Right lobe of liver (tissue), 6 donors: ENCODE measurements at places on chromosomes 16 and 17. TPM values are rescaled to one million over a fixed set of nuclear protein-coding genes. Genes with fewer than 3 reads are reported as not detected.
A peak's percentile ranks its signal among the peaks of the same experiment; 100 is the strongest.

SCRN2 gene
- 21.9 TPM for total RNA-seq

MYH2 gene
- total RNA-seq: 0.81 TPM

LRRC36 gene
- total RNA-seq: not detected

CSH2 gene
- not detected for total RNA-seq

GP1BA gene
- total RNA-seq: 0.15 TPM

IRF8 gene
- 19.6 TPM for total RNA-seq

PEMT gene
- total RNA-seq: 167 TPM

AURKB gene
- 1.5 TPM for total RNA-seq

TP53TG3 gene
- total RNA-seq: not detected

DNA sequence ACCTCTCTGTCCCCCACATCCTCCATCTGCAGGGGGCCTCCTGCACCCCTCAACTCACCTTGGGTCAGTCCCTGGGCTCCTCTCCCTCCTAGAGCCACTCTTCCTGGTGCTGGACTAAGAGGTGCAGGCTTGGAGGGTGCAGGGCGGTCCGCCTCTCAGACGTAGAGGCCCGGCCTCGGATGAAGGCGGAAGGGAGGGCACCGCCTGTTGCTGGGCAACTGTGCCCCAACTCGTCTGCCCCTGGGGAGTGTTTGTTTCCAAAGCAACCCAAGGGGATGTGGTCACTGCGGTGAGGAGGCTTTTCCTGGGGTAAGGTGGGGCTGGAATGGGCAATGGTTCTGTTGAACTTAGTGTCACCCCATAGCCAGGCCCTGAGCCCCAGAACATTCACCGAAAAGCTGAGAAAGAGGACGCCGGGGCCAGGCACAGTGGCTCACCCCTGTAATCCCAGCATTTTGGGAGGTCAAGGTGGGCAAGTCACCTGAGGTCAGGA lies at the start of gene C16orf54:
Gene C16orf54 (minus strand): TSS at position 138 of the 493 bp plus-strand sequence. CDS start 1,039 bp downstream, outside the sequence.
- H3K4me3 ChIP-seq: peak within 1 kb of the TSS; percentile 33
- no peaks in the 10 kb centered on the region for H3K36me3 ChIP-seq
- H3K4me1 ChIP-seq: no peaks in the 10 kb centered on the region

GRCh38 chr16:89368604-89369249 lies 121.6 kb downstream of the ANKRD11 start:
- no peaks in the 10 kb centered on the region for H3K27me3 ChIP-seq
- peaks cover 6% of the 10 kb centered on the region for H3K4me1 ChIP-seq
- H3K4me3 ChIP-seq: no peak overlapping the region
- peak; percentile 25 for DNase-seq
- H3K36me3 ChIP-seq: no peaks in the 10 kb centered on the region
- H3K27ac ChIP-seq: no peak overlapping the region

DNA sequence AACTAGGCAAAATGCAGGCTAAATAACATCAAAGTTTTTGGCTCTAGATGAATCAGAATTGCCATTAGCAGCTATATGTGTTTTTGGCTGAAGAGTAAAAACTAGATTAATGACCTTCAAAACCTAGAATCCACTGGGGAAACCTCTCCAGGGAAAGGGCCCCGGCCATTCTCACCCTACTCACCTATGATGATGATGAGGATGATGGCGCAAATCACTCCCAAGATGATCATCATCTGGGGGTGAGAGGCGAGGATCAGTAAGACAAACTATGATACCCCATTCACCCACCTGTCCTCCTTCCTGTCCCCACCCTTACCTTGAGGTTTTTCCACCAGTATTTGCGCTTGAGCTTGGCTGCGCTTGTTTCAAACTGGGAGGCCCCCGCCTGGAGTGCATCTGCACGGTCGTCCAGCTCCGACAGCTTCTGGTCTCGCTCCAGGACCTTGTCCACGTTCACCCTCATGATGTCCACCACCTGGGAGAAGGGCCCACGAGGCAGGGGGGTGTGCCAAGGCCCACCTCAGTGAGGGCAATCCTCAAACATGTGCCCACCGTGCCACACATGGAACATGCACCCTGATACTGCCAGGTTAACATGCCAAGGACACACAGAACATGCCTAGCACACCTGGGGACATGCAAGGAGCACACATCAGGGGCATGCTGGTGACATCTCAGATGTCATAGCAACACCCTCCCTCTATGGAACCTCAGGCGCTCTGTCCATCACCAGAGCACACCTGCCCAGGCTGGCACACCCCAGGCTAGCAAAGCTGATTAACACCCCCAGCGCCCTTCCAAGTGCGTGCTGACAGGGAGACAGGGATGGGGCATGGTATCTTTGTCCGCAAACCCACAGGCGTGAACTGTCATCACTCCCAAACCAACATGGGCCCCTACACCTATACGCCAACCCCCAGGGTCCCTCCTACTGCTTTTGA lies 1.2 kb downstream of the VAMP2 start:
- no peak for DNase-seq
- peaks cover 17% of the 10 kb centered on the region for H3K4me1 ChIP-seq
- peak overlapping the region; percentile 99 for H3K27ac ChIP-seq
- no peaks in the 10 kb centered on the region for H3K36me3 ChIP-seq
- no peaks in the 10 kb centered on the region for H3K27me3 ChIP-seq

- no peak for DNase-seq
- H3K27ac ChIP-seq: no peak overlapping the region
- no peaks in the 10 kb centered on the region for H3K4me1 ChIP-seq
- H3K27me3 ChIP-seq: no peaks in the 10 kb centered on the region
- no peak overlapping the region for H3K4me3 ChIP-seq
Observed at GRCh38 chr17:73758245-73758644, 114.0 kb upstream of the SDK2 start.

DNA sequence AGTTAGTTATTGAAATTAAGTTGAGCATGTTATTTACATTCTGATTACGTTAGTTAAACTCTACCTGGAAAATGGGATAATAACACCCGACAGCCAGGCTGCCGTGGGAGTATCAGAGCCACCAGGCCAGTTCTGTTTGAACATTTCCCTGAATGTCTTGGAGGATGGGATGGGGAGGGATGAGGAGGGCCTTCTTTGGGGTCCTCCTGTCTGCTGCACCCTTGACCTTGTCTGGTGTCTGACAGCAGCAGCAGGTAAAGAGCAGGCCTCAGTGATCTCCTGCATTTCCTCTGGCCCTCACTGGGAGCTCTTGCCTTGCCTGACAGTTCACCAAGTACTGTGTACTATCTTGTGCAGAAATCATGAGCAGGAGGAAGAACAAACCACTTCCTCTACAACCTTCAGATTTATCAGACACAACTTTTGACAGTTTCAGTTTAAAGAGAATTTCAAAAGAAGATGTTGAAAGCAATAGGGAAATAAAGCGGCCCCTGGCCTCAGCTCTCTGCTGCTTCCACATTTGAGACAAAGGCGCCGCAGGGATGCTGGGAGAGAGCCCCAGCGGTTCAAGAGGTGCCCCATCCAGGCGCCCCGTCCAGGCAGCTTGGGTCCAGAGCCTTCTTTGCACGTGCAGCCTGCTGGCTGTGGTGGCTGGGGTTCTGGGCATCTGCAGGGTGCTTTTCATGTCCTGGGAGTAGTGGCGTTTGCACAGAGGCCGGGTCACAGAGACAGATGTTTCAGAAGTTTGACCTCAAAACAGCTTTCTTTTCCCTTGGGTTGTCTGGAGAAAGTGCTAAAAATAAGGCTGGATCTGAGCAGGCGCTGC lies 25.3 kb downstream of the CMIP start:
- no peaks in the 10 kb centered on the region for H3K4me1 ChIP-seq
- H3K27me3 ChIP-seq: no peaks in the 10 kb centered on the region
- H3K27ac ChIP-seq: peak overlapping the region; percentile 17
- DNase-seq: no peak

DNA sequence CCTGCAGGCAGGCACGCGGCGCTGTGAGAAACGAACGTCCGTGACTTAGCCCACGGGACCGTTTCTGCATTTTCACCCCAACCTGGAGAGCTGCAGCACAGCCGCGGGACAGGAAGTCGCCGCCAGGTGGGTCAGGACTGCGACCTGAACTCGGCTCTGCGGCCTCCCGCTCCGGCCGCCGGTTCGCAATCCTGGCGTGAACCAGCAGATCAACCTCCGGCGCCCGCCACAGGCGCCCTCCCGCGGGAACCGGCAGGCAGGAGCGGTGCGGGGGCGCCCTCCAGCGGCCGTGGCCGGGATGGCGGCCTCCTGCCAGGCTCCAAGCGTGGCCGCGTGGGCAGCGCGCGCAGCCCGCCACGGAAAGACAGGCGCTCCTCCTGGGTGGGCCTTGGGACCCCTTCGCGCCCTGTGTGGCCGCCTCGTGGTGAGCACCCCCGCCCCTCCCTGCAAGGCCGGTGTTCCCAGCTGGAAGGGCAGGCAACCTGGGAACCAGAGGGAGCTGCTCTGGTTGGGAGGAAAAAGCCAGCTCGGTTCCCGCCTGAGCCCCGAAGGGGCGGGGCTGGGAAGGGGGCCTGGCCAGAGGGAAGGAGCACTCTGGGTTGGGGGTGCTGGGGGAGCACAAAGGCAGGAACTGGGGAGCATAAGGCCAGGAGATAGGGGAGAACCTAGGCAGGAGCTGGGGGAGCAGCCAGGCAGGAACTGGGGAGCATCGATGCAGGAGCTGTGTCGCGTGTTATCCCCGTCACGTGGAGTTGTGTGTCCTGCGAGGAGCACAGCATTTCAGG lies 28.2 kb downstream of the ACTG1 start:
- peak overlapping the region; percentile 7 for H3K4me3 ChIP-seq
- H3K4me1 ChIP-seq: peaks cover 14% of the 10 kb centered on the region
- DNase-seq: peak; percentile 90
- H3K36me3 ChIP-seq: no peaks in the 10 kb centered on the region
- no peak overlapping the region for H3K27ac ChIP-seq

- H3K4me1 ChIP-seq: peaks cover 3% of the 10 kb centered on the region
- no peaks in the 10 kb centered on the region for H3K36me3 ChIP-seq
- no peak overlapping the region for H3K4me3 ChIP-seq
- no peaks in the 10 kb centered on the region for H3K27me3 ChIP-seq
- H3K27ac ChIP-seq: no peak overlapping the region
Observed at GRCh38 chr16:66976746-66977145, 11.6 kb upstream of the CES4A start.

DNA sequence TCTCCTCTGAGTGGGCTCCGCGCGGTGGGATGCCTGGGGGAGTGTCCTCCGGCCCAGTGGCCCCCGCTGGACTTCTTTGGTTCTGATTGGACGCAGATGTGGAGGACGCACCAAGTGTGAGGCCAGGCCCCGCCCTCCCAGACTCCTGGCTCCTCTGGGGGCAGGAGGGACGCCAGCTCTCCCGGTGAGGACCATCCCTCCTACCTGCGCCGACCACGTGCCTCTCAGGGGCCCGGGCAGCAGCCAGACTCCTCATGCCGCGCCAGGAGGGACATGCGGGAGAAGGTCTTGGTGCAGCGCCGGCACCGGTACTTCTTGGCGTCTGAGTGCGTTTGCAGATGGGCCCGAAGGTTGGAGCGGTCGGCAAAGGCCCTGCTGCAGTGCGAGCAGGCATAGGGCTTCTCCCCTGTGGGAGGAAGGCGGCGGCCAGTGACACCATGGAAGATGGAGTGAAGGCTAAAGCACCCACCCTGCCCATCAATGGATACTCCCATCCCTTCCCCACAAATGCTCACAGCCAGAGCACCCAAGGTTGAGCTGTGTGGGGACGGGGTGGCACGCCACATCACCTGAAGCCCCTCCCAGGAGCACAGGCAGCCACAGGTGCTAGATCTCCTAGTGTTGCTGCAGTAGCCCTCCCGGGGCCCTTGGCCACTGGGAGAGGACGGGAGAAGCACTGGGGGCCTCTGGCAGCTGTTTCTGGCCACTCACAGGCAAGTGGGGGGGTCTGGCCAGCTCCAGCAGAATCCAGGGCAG lies 7.9 kb downstream of the SNAI3 start:
- no peaks in the 10 kb centered on the region for H3K27me3 ChIP-seq
- no peak overlapping the region for H3K4me3 ChIP-seq
- no peak overlapping the region for H3K27ac ChIP-seq
- no peak for DNase-seq
- H3K4me1 ChIP-seq: no peaks in the 10 kb centered on the region

GRCh38 chr16:89349947-89350633 lies 132.6 kb downstream of the ZNF778 start:
- H3K27me3 ChIP-seq: no peaks in the 10 kb centered on the region
- DNase-seq: no peak
- H3K27ac ChIP-seq: no peak overlapping the region
- peaks cover 65% of the 10 kb centered on the region for H3K4me1 ChIP-seq
- no peaks in the 10 kb centered on the region for H3K36me3 ChIP-seq

GRCh38 chr17:60102632-60103096 lies 23.9 kb upstream of the HEATR6 start:
- H3K27me3 ChIP-seq: no peaks in the 10 kb centered on the region
- H3K27ac ChIP-seq: no peak overlapping the region
- H3K36me3 ChIP-seq: no peaks in the 10 kb centered on the region
- no peak overlapping the region for H3K4me3 ChIP-seq

- no peaks in the 10 kb centered on the region for H3K36me3 ChIP-seq
- no peak overlapping the region for H3K4me3 ChIP-seq
- H3K27me3 ChIP-seq: no peaks in the 10 kb centered on the region
- H3K27ac ChIP-seq: no peak overlapping the region
- DNase-seq: no peak
Observed at GRCh38 chr16:10782628-10783027, 36.0 kb downstream of the TVP23A start.

GRCh38 chr17:13031718-13032350 lies 14.0 kb upstream of the ELAC2 start:
- H3K27me3 ChIP-seq: no peaks in the 10 kb centered on the region
- H3K27ac ChIP-seq: no peak overlapping the region
- no peaks in the 10 kb centered on the region for H3K36me3 ChIP-seq
- DNase-seq: no peak

- no peaks in the 10 kb centered on the region for H3K4me1 ChIP-seq
- no peak overlapping the region for H3K4me3 ChIP-seq
- no peaks in the 10 kb centered on the region for H3K27me3 ChIP-seq
- DNase-seq: peak; percentile 5
Observed at GRCh38 chr17:79617304-79617703, 6.5 kb upstream of the RBFOX3 start.

DNA sequence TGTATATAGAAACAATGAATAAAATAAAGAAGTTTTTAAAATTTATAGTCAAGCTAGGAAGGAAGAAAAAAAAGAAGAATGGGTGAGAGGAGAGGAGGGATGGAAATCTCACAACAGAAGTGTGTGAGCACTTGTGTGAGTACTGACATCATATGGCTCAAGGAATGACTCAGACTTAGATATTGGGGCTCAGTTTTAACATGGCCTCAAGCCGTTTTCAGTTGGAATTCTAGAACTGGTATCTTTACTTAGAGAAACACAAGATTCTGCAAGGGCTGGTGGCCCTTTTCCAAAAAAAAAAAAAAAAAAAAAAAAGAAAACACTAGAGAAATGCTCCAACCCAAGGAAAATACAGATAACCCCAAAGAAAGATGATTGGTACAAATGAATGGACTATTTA lies 55.1 kb downstream of the STXBP4 start:
- H3K27ac ChIP-seq: no peak overlapping the region
- DNase-seq: no peak
- H3K4me1 ChIP-seq: no peaks in the 10 kb centered on the region
- H3K36me3 ChIP-seq: no peaks in the 10 kb centered on the region
- no peak overlapping the region for H3K4me3 ChIP-seq

- H3K4me1 ChIP-seq: no peaks in the 10 kb centered on the region
- no peaks in the 10 kb centered on the region for H3K27me3 ChIP-seq
- no peaks in the 10 kb centered on the region for H3K36me3 ChIP-seq
- peak; percentile 96 for DNase-seq
Observed at GRCh38 chr17:1413281-1413791, 13.3 kb upstream of the YWHAE start.
